ENCODE measurements at places on chromosomes 16 and 17. TPM values are rescaled to one million over a fixed set of nuclear protein-coding genes. Genes with fewer than 3 reads are reported as not detected.

Gene ANKFN1
- total RNA-seq, result not detected

Gene NPIPA2
- total RNA-seq, result 0.40 TPM

Gene NPTX1
- total RNA-seq, result under 0.01 TPM

Gene FAM20A
- total RNA-seq, result not detected

Gene LDHD
- total RNA-seq, result 0.60 TPM

Gene ITGA3
- total RNA-seq, result 112 TPM

Gene PALB2
- 6.2 TPM for total RNA-seq

Gene TNK1
- 1.8 TPM for total RNA-seq

Gene CCL7
- not detected for total RNA-seq

Gene RRAD
- total RNA-seq, result 0.60 TPM

Gene TNRC6C
- 5.7 TPM for total RNA-seq

Gene PTX4
- total RNA-seq, result under 0.01 TPM

Gene CTF1
- total RNA-seq, result 0.40 TPM

Gene EVI2A
- 0.87 TPM for total RNA-seq

Gene CBFA2T3
- not detected for total RNA-seq

Gene FOXL1
- 0.60 TPM for total RNA-seq

Gene OR3A2
- not detected for total RNA-seq

Gene ALDH3A1
- under 0.01 TPM for total RNA-seq

Gene SEPTIN12
- not detected for total RNA-seq

Gene KRT16
- total RNA-seq, result not detected

Gene STARD3
- 29.2 TPM for total RNA-seq

Gene PHOSPHO1
- not detected for total RNA-seq

All from lung microvascular endothelial cell (primary cell).